Stimulated activated CD4-positive, alpha-beta T cell treated with anti-CD3 and anti-CD28 coated beads, Interleukin-15, amount 100 ng/mL, for 1 hour (primary cell): ENCODE measurements at places on chromosomes 13 and 19.
A peak's percentile ranks its signal among the peaks of the same experiment; 100 is the strongest.

DNA sequence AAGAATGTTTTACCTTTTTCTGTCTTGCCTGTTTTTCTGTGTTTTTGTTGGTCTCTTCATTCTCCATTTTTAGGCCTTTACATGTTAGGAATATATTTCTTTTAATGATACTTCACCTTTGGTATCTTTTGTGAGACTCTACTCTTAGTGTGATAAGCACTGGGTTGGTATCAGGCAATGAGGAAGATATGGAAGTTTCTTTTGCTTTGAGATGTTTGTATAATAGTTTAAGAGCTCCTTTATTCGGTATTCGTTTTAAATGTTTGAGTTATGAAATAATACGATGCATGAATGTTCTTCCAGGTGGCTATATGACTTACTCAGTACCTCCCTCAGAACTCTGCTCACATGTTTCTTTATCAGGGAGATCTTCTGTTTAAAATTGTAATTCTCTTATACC, 144.8 kb downstream of the PDS5B start:
- no peak for DNase-seq

GRCh38 chr13:49622174-49622946, 5.9 kb upstream of the ARL11 start:
- DNase-seq: no peak

DNA sequence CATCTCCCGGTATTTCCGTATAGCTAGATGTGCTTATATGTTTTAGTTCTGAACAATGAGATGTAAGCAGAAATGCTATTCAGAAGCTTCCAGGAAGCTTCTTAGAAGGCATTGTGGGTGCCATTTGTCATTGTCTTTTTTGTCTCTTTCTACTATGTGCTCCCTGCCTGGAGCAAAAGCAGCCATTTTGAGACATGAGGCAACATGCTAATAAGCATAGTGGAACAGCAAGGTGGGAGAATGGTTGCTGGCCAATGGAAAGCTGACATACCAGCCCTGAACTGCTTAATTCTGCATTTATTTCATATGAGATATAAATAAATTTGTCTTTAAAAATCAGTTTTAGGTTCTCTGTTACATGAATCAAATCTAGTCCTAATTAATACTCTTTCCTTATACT, 299.7 kb downstream of the LMO7 start:
- no peak for DNase-seq

DNA sequence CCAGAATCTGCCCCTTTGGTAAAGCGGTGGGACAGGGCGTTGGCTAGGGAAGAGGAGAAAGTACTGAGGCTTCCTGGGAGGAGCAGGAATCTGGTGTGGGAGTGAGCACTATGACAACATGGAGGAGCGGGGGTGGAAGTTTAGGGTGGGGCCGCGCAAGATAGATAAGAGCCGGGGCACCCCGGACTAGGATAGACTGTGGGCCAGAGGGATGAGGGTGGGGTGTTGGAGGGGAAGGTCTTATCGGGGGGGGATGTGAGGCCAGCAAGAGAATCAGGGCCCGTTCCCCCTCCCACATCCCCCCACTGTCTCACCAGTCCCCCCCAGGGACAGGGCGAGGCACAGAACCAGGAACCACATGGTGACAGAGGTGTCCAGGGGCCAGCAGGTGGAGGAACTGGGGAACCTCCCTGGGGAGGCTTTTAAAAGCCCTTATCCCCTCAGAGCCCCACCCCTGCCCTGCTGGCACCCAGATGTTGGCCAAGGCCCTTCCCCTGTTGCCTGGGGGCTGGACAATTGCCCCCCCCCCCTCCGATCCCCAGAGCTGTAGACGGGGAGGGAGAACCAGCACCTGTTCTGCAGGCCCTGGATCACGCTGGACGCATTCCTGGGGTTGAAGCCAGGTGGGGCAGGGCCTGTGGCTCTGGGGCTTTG, at the start of gene KLK1:
KLK1 (minus strand) TSS at position 399 of the 654 bp plus-strand sequence; CDS start at position 360, 39 bp downstream.
- DNase-seq: no peak

DNA sequence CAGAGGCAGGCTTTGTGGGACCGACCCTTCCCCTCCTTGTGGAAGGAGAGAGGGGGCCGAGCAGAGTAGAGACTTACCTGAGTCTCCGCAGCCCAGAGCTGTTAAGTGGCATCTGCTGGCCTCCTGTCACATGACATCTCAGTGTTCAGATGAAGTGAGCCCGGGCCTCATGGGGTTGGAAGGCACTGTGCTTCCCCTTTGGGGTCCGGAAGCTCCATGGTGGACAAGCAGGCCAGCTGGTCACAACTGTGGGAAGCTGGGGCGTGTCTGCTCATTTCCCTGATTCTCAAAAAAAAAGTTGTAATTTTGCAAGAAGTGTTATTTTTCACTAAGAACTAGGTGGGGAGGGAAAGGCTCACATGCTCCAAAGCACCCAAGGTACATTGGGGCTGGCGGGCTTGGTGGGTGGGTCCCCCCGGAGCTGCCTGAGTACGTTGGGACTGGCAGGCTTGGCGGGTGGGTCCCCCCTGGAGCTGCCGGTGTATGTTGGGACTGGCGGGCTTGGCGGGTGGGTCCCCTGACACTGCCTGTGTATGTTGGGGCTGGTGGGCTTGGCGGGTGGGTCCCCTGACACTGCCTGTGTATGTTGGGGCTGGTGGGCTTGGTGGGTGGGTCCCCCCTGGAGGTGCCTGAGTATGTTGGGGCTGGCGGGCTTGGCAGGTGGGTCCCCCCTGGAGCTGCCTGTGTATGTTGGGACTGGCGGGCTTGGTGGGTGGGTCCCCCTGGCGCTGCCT, 18.2 kb upstream of the DCUN1D2 start:
- DNase-seq: no peak

DNA sequence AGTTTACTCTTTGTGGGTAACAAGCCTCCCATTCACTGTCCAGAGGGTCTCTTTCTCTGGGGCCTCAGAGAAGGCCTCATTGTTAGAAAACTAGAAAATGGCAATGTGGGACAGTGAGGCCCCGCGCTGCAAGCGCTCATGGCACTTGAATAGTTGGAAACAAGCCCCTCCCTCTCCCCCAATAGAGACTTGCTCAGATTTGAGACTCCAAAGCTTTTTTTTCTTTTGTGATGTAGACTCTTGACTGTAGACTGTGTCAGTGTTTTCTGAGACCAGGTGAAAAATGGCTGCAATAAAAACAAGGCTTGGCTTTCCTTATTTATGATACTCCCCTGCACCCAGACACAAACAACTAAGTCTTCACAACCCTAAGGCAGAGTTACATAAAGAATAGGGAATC, 38.7 kb upstream of the UBL3 start:
- DNase-seq: no peak

DNA sequence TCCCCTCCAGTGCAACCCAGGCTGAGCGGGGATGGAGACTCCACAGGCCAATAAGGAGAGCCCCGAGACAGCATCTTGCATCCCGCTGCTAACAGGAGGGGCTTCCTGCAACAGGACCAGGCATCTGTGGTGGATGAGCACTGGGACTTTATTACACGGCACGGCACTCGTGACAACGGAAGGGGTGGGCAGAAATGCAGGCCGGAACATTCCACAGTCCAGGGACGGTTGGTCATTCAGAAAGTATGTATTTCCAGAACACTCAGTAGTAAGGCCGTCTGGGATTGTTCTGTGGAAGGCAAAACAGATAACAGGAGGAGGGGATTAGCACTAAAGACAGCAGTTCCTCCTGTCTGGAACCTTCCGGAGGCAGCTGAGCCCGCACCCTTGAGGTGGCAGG, 3.3 kb upstream of the TM6SF2 start:
- DNase-seq: no peak

GRCh38 chr19:32459204-32459865, 53.8 kb downstream of the DPY19L3 start:
- no peak for DNase-seq

DNA sequence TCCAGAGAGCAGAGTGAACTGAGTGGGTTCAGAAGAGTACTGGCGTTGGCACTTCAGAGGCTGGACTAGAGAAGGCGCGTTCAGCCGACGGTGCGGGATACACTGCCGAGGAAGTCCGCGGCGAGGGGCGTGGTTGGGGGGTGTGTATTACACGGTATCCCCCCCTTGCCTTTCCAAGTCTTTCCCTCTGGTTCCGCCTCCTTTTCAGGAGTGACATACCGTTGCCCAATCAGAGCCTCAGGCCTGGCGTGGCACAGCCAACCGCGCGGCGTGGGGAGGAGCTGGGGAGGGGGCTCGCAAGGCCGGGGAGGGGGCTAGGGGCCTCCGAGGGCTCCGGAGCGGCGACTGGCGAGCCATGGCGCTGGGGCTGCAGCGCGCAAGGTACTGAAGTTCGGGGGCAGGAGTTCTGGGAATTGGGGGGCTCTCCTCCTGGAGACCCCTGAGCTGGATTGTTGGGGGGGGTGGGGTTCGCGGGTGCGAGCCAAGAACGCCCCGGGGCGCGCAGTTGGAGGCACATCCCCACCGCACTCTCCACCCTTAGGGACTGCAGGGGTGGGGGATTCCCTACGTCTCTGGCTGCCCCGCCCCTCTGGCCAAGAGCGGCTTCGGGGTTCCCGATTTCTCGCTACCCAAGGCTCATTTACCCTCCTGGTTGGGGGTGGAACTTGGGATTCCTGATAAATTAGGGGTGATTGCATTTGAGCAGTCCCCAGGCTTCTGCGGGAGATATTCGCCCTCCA, at the start of gene HIF3A:
HIF3A (plus strand) TSS at position 321 of the 740 bp plus-strand sequence; CDS start at position 356, 35 bp downstream.
- no peak for DNase-seq

DNA sequence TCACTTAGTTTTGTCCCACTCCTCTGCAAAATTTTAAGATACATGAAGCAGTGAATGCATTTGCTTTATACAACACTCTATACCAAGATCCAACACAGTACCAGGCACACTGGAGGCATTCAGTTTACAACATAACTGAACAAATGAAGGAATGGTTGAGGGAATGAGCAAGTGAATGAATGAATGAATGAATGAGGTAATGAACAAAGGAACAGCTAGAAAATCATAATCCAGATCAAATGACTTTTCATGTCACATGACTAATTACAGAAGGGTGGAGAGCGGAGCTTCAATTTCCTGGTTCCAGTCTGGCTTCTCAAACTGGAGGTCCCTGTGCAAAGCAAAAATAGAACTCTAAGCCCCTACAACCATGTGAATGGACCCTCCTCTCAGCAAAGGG, 16.7 kb downstream of the TBC1D4 start:
- DNase-seq: no peak

- no peak for DNase-seq
Measured at GRCh38 chr13:76632401-76633044, 253.7 kb downstream of the KCTD12 start.

DNA sequence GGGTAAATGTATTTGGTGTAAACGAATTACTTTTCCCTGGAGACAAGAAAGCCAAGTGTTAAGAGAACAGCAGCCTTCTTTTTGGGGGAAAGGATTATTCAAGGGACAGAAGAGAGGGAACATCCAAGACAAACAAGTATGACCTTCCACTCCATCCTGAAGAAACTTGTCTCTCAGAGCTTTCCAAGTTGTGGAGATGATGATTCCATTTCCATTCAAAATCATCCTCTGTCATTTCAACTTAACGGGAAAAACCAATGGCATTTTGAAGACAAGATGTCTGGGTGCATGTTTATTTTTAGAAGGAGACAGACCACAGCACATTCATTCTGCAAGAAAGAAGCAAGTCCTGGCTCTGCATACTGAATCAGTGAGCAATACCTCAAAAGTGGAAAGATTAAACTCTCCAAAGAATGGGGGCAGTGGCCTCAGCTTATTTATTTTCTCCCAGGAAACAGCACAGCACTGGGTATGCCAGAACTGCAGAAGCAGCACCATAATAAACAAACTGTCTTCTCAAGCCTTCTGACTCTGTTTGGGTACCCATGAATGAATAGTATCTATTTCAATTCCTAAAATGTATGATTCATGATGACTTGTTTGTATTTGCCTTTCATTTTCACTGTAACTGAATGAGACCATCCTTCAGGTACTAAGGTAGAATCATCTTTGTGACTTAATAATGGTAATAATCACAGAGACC, 541.0 kb downstream of the RFC3 start:
- DNase-seq: no peak

- no peak for DNase-seq
Measured at GRCh38 chr19:27776020-27776419, 1436.9 kb downstream of the UQCRFS1 start.

- DNase-seq: no peak
Measured at GRCh38 chr19:54281007-54281728, at the start of gene LILRB2. Gene LILRB2 (minus strand): TSS chr19:54281110. CDS start chr19:54280496, 614 bp downstream.

DNA sequence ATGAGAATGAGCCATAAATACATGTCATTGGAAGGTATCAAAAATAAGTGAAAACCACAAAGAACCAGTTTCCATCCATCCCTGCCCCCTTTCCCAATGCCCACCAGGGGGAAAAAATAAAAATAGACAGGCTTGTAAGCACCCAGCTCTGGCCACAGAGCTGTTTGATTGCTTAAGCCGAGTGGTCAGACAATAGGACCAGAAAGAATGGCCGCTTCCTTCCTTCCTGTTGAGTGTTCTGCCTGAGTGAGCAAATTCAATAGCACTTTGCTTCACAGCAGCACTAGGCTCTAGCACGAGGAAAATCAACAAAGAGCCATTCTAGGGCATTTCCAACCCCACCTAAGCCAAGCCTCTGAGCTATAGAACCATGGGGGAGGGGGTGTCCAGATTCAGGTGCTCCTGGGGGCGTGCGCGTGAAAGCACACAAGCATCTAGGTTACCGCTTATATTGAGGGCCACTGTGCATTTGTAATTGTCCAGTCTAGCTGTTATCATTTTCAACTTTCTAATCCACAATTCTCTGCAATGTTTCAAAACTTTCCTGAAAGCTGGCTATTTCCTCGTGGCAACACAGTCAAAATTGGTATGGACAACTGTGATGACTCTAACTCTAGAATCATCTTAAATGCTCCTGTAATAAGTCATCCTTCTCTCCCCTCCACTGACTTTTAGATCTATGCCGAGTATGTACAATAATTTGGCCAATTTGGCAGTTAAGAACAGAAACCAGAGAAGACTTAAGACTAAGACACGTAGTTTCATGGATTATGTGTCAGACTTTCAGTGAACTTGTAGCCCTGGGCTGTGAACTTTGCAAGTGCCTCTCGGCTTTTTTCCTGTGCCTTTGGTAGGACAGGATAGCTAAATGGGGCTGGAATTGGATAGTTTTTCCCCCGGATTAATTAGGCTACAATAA, 64.3 kb downstream of the SPRY2 start:
- no peak for DNase-seq

DNA sequence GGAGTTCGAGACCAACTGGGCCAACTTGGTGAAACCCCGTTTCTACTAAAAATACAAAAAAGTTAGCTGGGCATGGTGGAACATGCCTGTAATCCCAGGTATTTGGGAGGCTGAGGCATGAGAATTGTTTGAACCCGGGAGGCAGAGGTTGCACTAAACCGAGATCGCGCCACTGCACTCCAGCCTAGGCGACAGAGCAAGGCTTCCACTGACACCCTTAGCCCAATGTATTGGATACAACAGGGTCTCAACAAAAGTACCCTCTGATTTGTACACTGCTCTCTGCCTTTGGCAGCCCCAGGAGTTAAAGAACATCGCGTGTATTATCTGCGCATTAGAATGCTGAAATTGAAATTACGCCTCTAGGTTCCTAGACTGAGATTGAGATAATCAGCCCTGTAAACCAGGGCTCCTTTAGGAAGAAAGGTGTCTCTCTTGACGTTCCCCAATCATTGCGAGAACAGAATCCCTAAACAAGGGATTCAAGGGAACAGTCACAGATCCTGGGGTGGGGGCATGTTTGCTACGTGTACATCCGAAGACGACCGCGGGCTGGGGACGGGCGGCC, 21.9 kb downstream of the IPO5 start:
- no peak for DNase-seq

- no peak for DNase-seq
Measured at GRCh38 chr19:29678484-29679106, 13.3 kb downstream of the PLEKHF1 start.

GRCh38 chr19:41993612-41994483, at the start of gene ATP1A3:
Gene ATP1A3 (minus strand): TSS chr19:41994230. CDS start chr19:41994076, 154 bp downstream.
- DNase-seq: peak; percentile 53
